ENCODE measurements at places on chromosomes 7 and 10.

DNA sequence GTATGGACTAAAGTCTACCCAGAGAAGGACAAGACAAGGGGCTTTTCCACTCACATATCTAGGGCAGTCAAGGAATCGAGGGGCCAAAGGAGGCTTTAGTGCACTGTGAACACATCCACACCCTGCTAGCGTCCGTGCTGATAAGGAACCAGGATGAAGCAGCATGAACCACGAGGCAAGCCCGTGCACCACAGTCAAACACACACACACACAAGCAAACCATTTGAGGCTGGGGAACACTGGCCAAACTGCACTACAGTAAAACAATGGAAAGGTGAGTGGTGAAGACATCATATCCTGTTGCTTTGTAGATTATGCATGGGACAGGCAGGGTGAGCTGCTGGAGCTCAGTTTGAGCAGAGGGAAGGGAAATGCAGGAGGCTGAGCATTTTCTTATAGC is 177.4 kb upstream of the CDCA7L start:
- DNase-seq = no peak

GRCh38 chr7:76269895-76270294 is 32.6 kb upstream of the HSPB1 start:
- DNase-seq = no peak

DNA sequence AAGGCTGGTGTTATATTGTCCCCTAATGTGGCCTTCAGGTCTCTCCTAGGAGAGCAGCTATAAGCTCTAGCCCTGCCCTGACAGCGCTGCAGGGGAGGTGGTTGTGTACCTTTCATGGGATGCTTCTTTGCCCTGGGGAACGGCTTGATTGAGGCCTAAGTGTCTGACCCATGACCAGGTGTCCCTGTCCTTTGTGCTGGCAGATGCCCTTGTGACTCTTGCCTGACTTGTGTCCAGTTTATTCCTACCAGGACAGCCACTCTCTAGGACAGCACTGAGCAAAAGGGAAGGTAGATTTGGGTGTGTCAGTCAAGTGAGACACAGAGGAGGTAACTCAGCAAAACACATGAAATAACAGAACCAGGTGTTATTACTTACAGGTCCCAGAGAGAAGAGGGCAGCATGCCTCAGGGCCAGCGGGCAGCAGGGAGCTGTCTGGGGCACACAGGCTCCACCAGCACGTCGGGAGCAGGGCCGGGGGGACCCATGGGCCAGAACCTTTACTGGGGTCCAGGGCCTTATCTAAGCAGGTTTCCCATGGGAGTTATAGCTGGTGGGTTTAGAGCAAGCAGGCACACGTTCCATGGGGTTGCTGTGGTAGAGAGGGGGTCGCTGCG is 10.7 kb upstream of the CHST15 start:
- DNase-seq = no peak

DNA sequence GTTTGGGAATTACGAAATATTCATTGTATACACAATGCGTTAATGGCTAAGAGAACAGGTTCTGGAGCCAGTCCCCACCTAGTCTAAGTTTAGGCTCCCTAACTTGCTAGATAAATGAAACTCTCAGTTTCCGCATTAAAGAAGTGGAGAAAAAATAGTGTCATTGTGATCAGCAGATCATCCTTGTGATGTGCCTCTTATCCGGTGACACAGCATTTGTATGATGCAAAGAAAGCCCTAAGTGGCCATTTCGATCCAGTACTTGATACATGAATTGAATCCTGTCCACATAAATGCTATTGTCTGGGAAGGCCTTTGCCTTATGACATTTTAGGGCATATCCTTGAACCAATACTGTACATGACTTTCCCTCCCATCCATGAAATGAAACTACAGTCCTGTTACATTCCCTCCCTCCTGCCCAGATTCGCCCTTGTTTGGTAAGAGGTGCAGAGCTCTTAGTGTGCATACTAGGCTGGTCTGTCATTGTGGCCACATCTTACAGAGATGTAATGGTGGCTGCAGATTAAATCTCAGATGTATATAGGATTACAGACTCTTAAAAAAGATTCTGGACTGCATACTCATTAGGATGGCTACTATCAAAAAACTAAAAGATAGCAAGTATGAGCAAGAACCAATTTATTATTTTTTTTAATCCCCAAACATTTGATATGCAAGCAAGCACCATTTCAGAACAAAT is 80.9 kb downstream of the LRRC4 start:
- peak; percentile 7 for DNase-seq

GRCh38 chr10:61130366-61130765 is 186.4 kb upstream of the RHOBTB1 start:
- no peak for DNase-seq

DNA sequence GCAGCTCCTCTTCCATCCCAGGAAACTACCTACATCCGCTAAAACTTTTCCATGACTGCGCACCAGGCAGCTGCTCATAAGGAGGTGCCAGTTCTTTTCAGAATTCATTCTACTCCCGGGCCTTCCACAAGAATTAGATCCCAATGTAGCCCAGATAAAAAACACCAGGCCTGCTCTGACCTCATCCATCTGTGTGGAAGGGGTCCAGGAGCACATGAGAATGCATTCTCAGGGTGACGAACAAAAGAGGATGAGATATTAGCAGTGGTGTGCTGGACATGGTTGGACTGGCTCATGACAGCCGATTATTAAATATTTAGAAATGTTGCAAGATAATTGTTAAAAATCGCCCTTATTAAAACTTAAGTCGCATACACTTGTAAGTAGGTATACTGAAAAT is 43.2 kb upstream of the STEAP1B start:
- no peak for DNase-seq

- DNase-seq = no peak
Observed at GRCh38 chr10:72000073-72001032, 36.2 kb downstream of the CHST3 start.

DNA sequence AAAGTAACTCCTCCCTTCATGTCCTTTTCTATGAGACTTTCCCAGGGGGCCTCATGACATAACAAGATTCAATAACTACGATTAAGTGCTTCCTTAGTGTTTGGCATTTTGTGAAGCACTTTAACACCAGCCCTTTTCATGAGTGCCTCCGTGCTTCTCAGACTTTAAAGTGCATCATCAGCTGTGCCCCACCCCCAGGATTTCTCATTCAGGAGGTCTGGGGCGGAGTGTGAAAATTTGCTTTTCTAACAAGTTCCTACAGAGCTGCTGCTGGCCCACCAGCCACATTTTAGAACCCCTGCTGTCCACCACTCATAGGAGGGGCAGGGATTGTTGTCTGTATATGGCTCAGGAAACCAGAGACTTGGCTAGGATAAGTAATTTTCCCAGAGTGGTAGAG is 445.3 kb downstream of the LRMDA start:
- no peak for DNase-seq

- no peak for DNase-seq
Observed at GRCh38 chr7:36583318-36583717, 141.0 kb downstream of the AOAH start.

GRCh38 chr7:22005151-22005550 is 59.5 kb upstream of the CDCA7L start:
- no peak for DNase-seq

Data from trophoblast cell (in vitro differentiated cells and primary cell).